ENCODE measurements at places on chromosomes 2 and 18. TPM values are rescaled to one million over a fixed set of nuclear protein-coding genes. Genes with fewer than 3 reads are reported as not detected.

Gene ABHD3
- 38.2 TPM for total RNA-seq

Gene GNLY
- not detected for total RNA-seq

Gene PARD3B
- total RNA-seq: 1.6 TPM

Gene SCRN3
- 16.5 TPM for total RNA-seq

Gene SH2D6
- not detected for total RNA-seq

Gene PROC
- 0.64 TPM for total RNA-seq

Gene INHBB
- total RNA-seq: 0.94 TPM

Gene GRHL1
- total RNA-seq: 3.2 TPM

Gene OTOS
- not detected for total RNA-seq

Gene ZNF804A
- total RNA-seq: 1.1 TPM

Gene C18orf63
- total RNA-seq: not detected

Gene SAG
- not detected for total RNA-seq

Gene IL37
- not detected for total RNA-seq

Gene LYPD6B
- total RNA-seq: 28.8 TPM

Gene FAP
- total RNA-seq: 31.9 TPM

Gene LRRC30
- not detected for total RNA-seq

Gene RAMP1
- 35.8 TPM for total RNA-seq

Gene XRCC5
- total RNA-seq: 335 TPM

Gene TMEM17
- 2.1 TPM for total RNA-seq

Gene IL1F10
- total RNA-seq: not detected

Gene NDUFV2
- 177 TPM for total RNA-seq

Gene GREB1
- total RNA-seq: 0.39 TPM

Gene BCL2
- not detected for total RNA-seq

Gene CAVIN2
- 0.64 TPM for total RNA-seq

Gene DLX1
- 6.8 TPM for total RNA-seq

Gene CHRNG
- not detected for total RNA-seq

Gene SNRNP200
- total RNA-seq: 26.8 TPM

Gene AQP12B
- not detected for total RNA-seq

Gene ALLC
- total RNA-seq: not detected

Gene GAREM1
- 0.17 TPM for total RNA-seq

All from M059J (cell line).